ENCODE measurements at places on chromosomes 7 and 10.

- DNase-seq, result no peak
Measured at GRCh38 chr7:21107101-21107500, 320.4 kb upstream of the SP8 start.

- DNase-seq, result no peak
Measured at GRCh38 chr7:121401896-121402295, 5.8 kb upstream of the FAM3C start.

GRCh38 chr7:142331941-142332340 is 74.1 kb upstream of the PRSS58 start:
- DNase-seq, result no peak

GRCh38 chr10:44183667-44184632 is 200.9 kb downstream of the CXCL12 start:
- no peak for DNase-seq

DNA sequence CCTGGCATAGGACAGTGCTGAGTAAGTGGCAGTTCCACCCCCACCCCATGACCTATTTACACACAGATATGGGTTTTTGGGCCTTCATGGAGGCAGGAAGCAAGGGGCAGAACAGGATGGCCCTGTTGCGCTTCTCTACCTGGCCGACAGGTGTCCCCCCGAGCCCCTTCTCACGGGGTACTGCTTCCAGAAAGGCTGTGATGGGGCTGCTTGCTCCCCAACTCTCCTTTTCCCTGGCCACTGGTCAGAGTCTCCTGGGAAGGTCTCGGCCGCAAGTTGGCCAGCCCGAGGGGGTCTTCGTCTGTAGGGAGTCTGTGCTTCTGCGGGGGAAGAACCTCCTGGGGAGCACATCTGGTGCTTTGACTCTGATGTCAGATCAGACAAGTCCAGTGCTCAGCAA is 139.8 kb upstream of the TNS3 start:
- DNase-seq, result no peak

- DNase-seq, result no peak
Measured at GRCh38 chr7:114150689-114151088, 231.9 kb upstream of the PPP1R3A start.

- DNase-seq, result no peak
Measured at GRCh38 chr10:35058686-35059085, 31.5 kb downstream of the CUL2 start.

Data from stimulated activated CD8-positive, alpha-beta memory T cell treated with anti-CD3 and anti-CD28 coated beads, Interleukin-2, amount 100 ng/mL, for 1 hour (primary cell).